ENCODE measurements at places on chromosomes 1 and 21. TPM values are rescaled to one million over a fixed set of nuclear protein-coding genes. Genes with fewer than 3 reads are reported as not detected.

Gene RPE65
- total RNA-seq = 0.09 TPM

Gene AIRE
- not detected for total RNA-seq

Gene FLG2
- total RNA-seq = not detected

Gene FCGR3A
- total RNA-seq = 110 TPM

Gene TFF2
- not detected for total RNA-seq

Gene DISP1
- total RNA-seq = 25.7 TPM

Gene PHLDA3
- total RNA-seq = 12.8 TPM

- DNase-seq = no peak
- no peaks in the 10 kb centered on the region for H3K36me3 ChIP-seq
- H3K4me1 ChIP-seq = peaks cover 4% of the 10 kb centered on the region
Observed at GRCh38 chr1:31951276-31951675, 13.1 kb upstream of the PTP4A2 start.

- no peaks in the 10 kb centered on the region for H3K4me1 ChIP-seq
- H3K27me3 ChIP-seq = peaks cover 1% of the 10 kb centered on the region
- H3K36me3 ChIP-seq = no peaks in the 10 kb centered on the region
- no peak overlapping the region for H3K27ac ChIP-seq
Observed at GRCh38 chr21:41061701-41062100, 106.3 kb upstream of the BACE2 start.

DNA sequence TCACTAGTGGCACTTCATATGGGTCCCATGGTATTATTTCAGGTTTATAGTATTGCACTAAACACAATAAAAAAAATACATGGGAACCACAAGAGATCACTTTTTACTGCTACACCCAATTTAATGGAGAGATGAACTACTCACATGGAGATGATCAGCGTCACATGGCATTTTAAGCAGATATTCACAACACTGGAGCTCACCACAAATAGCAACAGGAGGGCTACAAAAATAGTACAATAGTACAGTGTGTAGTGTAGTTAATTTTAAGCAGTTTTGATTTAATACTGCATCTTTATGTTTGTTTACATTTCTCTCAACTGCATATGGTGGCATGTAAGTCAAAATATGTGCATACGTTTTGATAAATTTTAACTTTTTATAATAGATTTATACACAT lies 31.0 kb downstream of the SNX7 start:
- peaks cover 2% of the 10 kb centered on the region for H3K36me3 ChIP-seq
- H3K4me3 ChIP-seq = no peak overlapping the region
- no peaks in the 10 kb centered on the region for H3K27me3 ChIP-seq
- no peak overlapping the region for H3K27ac ChIP-seq

- no peak overlapping the region for H3K27ac ChIP-seq
- no peak overlapping the region for H3K4me3 ChIP-seq
- no peaks in the 10 kb centered on the region for H3K4me1 ChIP-seq
- no peaks in the 10 kb centered on the region for H3K27me3 ChIP-seq
Observed at GRCh38 chr1:245197121-245197520, 42.3 kb downstream of the KIF26B start.

DNA sequence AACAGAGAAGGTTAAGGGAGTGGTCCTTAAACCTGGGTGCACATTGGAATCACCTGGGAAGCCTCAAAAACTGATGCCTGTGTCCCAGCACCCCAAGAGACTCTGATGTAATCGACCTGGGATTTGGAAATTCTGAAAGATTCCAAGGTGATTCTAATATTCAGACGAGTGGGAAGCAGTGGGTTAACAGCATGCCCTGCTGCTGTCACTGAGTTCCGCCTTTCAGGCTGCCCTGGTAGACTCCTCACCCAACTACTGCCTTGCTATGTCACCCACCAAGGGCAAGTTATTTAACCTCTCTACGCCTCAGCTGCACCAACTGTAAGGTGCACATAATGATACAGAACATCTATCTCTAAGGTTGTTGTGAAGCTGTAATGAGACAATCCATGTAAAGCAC lies 59.2 kb downstream of the CD34 start:
- no peaks in the 10 kb centered on the region for H3K27me3 ChIP-seq
- no peaks in the 10 kb centered on the region for H3K36me3 ChIP-seq

DNA sequence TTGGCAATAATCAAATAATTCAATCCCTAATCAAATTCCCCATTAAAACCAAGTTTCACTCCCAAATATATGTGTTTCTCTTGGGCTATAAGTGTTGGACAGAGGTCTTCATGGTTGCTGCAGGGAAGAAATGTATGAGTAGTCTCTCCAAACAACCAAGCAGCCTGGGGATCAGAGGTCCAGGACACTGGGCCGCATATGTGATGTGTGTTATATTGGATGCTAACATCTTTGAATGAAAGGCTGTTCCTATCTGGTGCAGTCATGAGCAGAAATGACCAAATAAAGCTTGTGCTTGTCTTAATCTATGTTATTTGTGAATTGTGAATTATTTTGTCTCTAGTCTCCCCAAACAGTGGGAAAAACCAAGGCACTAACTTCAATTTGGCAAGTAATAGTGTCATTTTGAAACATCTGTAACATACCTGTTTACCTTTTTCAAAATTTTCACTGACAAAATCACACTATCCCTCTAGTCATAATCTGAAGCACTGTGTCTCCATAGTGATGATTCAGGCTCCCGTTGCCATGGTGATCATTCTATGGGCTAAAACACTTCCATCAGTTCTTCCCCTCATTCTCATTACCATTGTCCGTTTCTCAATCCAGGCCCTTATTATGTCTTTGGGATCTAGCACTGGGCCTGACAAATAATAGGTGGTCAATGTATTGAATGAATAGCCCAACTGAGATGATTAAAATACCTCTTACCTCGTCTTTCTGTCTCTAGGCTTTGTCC lies 12.5 kb upstream of the TADA1 start:
- H3K27me3 ChIP-seq = peaks cover 18% of the 10 kb centered on the region
- DNase-seq = no peak
- H3K36me3 ChIP-seq = no peaks in the 10 kb centered on the region

GRCh38 chr1:63108206-63108605 lies 214.2 kb upstream of the FOXD3 start:
- no peaks in the 10 kb centered on the region for H3K4me1 ChIP-seq
- H3K27ac ChIP-seq = no peak overlapping the region
- H3K4me3 ChIP-seq = no peak overlapping the region
- no peaks in the 10 kb centered on the region for H3K36me3 ChIP-seq
- no peak for DNase-seq

- no peak for DNase-seq
- no peak overlapping the region for H3K4me3 ChIP-seq
- H3K27ac ChIP-seq = no peak overlapping the region
- no peaks in the 10 kb centered on the region for H3K4me1 ChIP-seq
- H3K27me3 ChIP-seq = no peaks in the 10 kb centered on the region
- peaks cover 13% of the 10 kb centered on the region for H3K36me3 ChIP-seq
Observed at GRCh38 chr1:154466921-154467417, 35.0 kb upstream of the TDRD10 start.

DNA sequence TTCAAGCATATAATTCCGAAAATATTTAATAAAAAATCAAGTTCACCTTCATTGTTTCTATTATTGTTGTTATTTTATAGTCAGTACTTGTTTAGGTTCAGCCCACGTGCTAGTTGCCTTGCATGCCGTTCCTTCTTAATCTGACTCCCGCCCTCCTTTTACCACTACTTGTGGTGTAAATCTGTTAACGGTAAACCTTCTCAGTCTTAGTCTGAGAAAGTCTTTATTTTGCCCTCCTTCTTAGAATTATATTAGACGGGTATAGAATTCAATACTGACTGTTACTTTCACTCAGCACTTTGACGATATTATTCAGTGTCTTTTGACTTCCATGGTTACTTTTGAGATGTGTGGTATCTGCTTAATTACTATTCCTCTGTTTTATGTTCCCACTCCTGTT lies 104.8 kb downstream of the RGL1 start:
- H3K36me3 ChIP-seq = peaks cover 41% of the 10 kb centered on the region
- H3K27me3 ChIP-seq = no peaks in the 10 kb centered on the region
- no peak overlapping the region for H3K27ac ChIP-seq

GRCh38 chr1:8560611-8561544 lies 243.0 kb downstream of the SLC45A1 start:
- no peak for DNase-seq
- no peaks in the 10 kb centered on the region for H3K36me3 ChIP-seq
- no peak overlapping the region for H3K27ac ChIP-seq

GRCh38 chr1:112957133-112957812 lies 1.3 kb upstream of the SLC16A1 start:
- DNase-seq = peak; percentile 70
- H3K27me3 ChIP-seq = no peaks in the 10 kb centered on the region
- no peaks in the 10 kb centered on the region for H3K36me3 ChIP-seq
- H3K27ac ChIP-seq = peak overlapping the region; percentile 52
- peak overlapping the region; percentile 79 for H3K4me3 ChIP-seq

DNA sequence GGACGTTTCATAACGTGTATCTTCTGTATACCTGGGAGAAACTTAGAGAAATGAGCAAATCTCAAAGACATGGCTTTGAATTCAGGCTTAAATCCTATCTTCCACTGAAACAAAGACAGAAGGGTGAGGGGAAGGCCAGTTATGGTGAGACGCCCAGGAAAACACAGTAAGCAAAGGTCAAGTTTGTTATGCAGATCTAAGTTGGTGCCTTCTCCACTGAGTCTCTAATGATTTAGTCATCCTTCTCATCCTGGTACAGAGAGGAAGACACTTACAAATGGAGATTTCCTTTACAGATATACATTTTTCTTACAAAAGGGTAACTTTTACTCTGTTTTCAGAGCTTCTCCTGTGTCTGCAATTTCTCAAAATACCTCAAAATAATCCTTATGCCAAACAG lies 64.4 kb downstream of the MAP3K7CL start:
- no peaks in the 10 kb centered on the region for H3K36me3 ChIP-seq
- no peak overlapping the region for H3K27ac ChIP-seq
- H3K4me1 ChIP-seq = peaks cover 5% of the 10 kb centered on the region
- DNase-seq = no peak
- no peak overlapping the region for H3K4me3 ChIP-seq

DNA sequence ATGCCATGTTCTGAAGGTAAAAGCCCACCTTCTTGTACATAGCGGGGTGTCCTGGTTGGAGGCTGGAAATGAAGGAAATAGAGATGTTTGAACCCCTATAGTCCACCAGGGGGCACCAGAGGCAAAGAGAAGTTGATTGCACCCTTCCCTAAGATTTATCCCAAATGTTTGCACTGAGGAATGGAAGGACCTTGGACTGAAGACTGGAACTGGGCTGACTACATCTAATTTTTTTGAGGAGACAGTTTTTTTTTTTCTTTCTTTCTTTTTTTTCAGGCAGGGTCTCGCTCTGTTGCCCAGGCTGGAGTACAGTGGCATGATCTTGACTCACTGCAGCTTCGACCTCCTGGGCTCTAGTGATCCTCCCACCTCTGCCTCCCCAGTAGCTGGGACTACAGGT lies 55.3 kb upstream of the EIF4G3 start:
- H3K36me3 ChIP-seq = peaks cover 4% of the 10 kb centered on the region
- no peak overlapping the region for H3K27ac ChIP-seq

GRCh38 chr1:82919837-82920236 lies 1079.1 kb downstream of the TTLL7 start:
- no peaks in the 10 kb centered on the region for H3K27me3 ChIP-seq
- H3K4me3 ChIP-seq = no peak overlapping the region
- H3K36me3 ChIP-seq = no peaks in the 10 kb centered on the region
- peaks cover 6% of the 10 kb centered on the region for H3K4me1 ChIP-seq

- no peaks in the 10 kb centered on the region for H3K36me3 ChIP-seq
- no peaks in the 10 kb centered on the region for H3K27me3 ChIP-seq
Observed at GRCh38 chr1:65209005-65209885, 61.2 kb downstream of the AK4 start.

GRCh38 chr1:246583056-246583440 lies 16.8 kb downstream of the CNST start:
- no peaks in the 10 kb centered on the region for H3K4me1 ChIP-seq
- DNase-seq = no peak
- H3K36me3 ChIP-seq = peaks cover 3% of the 10 kb centered on the region

DNA sequence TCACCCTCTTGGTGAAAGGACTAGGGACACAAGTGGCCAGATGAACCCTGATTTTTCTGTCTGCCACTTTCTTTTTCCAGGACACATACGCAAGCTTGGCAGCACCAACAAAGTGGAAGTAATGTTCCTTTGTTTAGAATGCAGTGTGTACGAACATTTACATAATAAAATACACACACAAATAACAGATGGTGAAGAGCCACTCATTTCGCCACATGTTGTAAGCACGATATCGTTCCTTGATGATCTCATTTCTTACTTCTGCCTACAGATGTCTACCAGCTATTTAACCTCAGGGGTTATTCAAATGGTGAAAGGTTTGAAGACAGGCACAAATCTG lies 670.2 kb upstream of the CXADR start:
- peak; percentile 22 for DNase-seq
- no peaks in the 10 kb centered on the region for H3K4me1 ChIP-seq
- no peak overlapping the region for H3K4me3 ChIP-seq
- H3K36me3 ChIP-seq = no peaks in the 10 kb centered on the region
- no peak overlapping the region for H3K27ac ChIP-seq
- H3K27me3 ChIP-seq = no peaks in the 10 kb centered on the region

DNA sequence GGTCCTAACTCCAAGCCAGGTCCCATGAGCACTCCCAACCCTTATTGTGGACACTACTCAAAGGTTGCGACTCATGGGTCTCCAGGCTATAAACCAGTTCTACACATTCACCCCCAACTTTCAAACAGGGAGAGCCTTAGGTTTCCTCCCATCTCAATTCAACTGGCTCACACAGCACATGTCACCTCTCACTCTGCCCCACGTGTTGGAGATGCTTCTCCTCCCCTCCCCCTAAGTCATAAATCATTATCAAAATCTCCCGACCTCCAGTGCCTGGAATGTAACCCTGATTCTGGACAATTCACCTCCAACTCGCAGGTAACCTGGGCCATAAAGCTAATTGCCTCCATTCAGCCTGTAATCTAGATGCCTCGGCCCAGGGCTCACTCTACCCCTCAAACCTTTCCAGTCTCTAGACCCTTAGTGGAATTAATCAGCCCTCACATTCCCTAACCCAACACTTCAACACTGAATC lies 595 bp downstream of the AK2 start:
- H3K36me3 ChIP-seq = peaks cover 3% of the 10 kb centered on the region
- peak overlapping the region; percentile 86 for H3K4me3 ChIP-seq
- H3K27ac ChIP-seq = peak overlapping the region; percentile 94
- no peaks in the 10 kb centered on the region for H3K27me3 ChIP-seq
- H3K4me1 ChIP-seq = no peaks in the 10 kb centered on the region

DNA sequence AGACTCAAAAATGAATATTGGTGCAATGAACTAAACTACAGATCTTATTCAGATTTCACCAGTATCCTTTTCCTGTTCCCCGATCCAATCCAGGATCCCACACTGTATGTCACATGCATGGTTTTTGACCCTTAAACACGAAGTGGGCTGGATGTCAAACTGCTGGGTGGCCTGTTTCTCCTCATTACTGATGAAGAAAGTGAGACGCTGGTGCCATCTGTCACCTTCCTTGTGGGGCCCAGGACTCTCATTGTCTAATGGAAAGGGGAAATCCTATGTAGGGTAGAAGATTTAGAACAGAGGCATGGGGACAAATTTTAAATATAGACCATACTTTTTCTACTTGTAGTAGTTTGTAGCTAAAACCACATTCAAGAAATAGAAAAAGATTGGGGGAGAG lies 56.2 kb downstream of the DISC1 start:
- DNase-seq = no peak
- H3K27ac ChIP-seq = no peak overlapping the region
- H3K4me3 ChIP-seq = no peak overlapping the region
- H3K36me3 ChIP-seq = no peaks in the 10 kb centered on the region
- H3K27me3 ChIP-seq = no peaks in the 10 kb centered on the region
